ENCODE measurements at places on chromosomes 2 and 18. TPM values are rescaled to one million over a fixed set of nuclear protein-coding genes. Genes with fewer than 3 reads are reported as not detected.

The PROKR1 gene
- total RNA-seq = not detected

The CNRIP1 gene
- 28.1 TPM for total RNA-seq

The RMDN2 gene
- total RNA-seq = 5.1 TPM

The PAIP2B gene
- 0.66 TPM for total RNA-seq

The LONRF2 gene
- total RNA-seq = under 0.01 TPM

The C2orf15 gene
- not detected for total RNA-seq

The VIL1 gene
- not detected for total RNA-seq

The RBKS gene
- total RNA-seq = 2.5 TPM

The UNC80 gene
- not detected for total RNA-seq

The ALLC gene
- not detected for total RNA-seq

The MOGAT1 gene
- total RNA-seq = not detected

The ZBTB7C gene
- total RNA-seq = not detected

The DUSP19 gene
- total RNA-seq = 3.5 TPM

The TMEM17 gene
- total RNA-seq = 2.8 TPM

The LHCGR gene
- total RNA-seq = not detected

The SERPINB5 gene
- 0.29 TPM for total RNA-seq

The GIGYF2 gene
- total RNA-seq = 54.5 TPM

The SCRN3 gene
- total RNA-seq = 42.9 TPM

The TTC27 gene
- 24.0 TPM for total RNA-seq

The NMS gene
- total RNA-seq = not detected

The RIT2 gene
- not detected for total RNA-seq

The DLX2 gene
- total RNA-seq = 0.17 TPM

The SCN7A gene
- 16.4 TPM for total RNA-seq

The TDRD15 gene
- not detected for total RNA-seq

The POLE4 gene
- 24.4 TPM for total RNA-seq

The ALKAL2 gene
- not detected for total RNA-seq

The RAPGEF4 gene
- total RNA-seq = 0.66 TPM

The CXCR1 gene
- total RNA-seq = not detected

The CRYGC gene
- total RNA-seq = not detected

The RTP5 gene
- not detected for total RNA-seq

The SPATA3 gene
- not detected for total RNA-seq

The SPP2 gene
- total RNA-seq = not detected

The AQP12B gene
- total RNA-seq = not detected

The MC5R gene
- not detected for total RNA-seq

The PLGLB2 gene
- total RNA-seq = not detected

The TMEM182 gene
- 2.0 TPM for total RNA-seq

The LANCL1 gene
- 56.4 TPM for total RNA-seq

The SMYD1 gene
- not detected for total RNA-seq

The AOX1 gene
- 38.1 TPM for total RNA-seq

The LCT gene
- total RNA-seq = under 0.01 TPM

The SP5 gene
- not detected for total RNA-seq

The CCT7 gene
- total RNA-seq = 411 TPM

Data from smooth muscle cell of trachea (primary cell).